ENCODE measurements at places on chromosomes 2 and 18.
A peak's percentile ranks its signal among the peaks of the same experiment; 100 is the strongest.

GRCh38 chr18:28916456-28916855, 739.5 kb upstream of the CDH2 start:
- no peak for DNase-seq

DNA sequence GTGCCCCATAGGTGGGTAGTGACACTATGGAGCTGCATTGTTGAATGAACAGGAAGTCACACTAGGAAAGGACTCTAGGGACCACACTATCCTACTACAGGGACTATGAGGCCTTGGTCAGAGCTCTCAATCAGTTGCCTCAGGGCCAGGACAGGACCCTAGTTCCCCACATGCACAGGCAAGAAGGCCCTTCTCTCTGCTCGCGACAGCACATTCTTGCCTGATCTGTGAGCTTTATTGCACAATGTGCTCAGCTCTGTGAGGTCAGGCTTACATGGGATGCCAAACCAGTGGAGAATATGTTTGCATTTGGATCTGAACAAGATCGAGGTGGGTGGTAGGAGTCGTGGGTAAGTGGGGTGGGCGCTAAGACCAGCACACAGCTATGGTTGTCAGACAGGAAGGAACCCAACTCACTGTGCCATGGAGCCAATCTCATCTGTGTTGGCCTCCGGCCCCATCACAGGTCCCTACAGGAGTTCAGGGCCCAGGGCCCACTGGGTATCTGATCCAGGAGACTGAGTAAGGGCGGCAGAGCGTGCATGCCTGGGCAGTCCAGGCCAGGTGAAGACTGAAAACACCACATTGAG, 8.0 kb downstream of the PCARE start:
- peak; percentile 49 for DNase-seq

DNA sequence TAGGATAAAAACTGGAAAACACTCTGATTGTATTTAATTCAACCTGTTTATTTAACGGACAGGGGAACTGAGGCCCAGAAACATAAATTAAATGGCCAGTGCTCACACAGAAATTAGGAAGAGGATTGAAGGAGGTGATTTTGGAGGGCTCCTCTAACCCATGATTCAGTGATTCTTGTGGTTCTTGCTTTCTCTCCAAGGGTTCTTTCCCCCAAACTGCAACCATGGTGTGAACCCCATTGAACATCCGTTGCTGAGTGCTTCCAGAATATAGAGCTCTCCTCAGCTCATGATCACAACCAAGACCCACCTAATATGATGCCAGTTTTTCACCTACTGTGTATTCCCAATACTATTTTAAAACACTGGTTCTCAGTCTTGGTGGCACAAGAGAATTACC, 41.4 kb downstream of the BMP10 start:
- DNase-seq, result no peak

- DNase-seq, result no peak
These were observed 563 bp downstream of the KIF3C start for GRCh38 chr2:25981596-25982272.

DNA sequence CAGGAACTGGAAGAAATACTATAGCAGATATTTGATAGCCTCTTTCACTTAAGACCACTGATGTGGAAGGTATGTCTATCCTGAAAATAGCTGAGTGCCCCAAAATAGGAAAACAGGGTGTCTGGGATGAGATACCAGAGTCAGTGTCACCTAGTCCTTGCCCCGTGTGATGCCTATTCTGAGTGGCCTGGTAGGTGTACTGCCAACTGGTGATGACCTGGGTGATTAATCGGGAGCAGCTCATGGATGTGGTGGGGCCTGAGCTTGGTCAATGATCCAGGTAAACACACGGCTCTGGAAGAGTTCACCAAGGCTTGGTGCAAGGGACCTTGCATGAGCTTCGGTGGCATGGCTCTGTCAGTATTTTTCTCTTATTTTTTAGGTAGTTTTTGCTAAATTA, 95.2 kb downstream of the TANC1 start:
- DNase-seq, result no peak

Data from tibial artery (tissue), 4 donors.